CD4-positive, CD25-positive, alpha-beta regulatory T cell (primary cell): ENCODE measurements at places on chromosomes 6 and 20.
A peak's percentile ranks its signal among the peaks of the same experiment; 100 is the strongest.

DNA sequence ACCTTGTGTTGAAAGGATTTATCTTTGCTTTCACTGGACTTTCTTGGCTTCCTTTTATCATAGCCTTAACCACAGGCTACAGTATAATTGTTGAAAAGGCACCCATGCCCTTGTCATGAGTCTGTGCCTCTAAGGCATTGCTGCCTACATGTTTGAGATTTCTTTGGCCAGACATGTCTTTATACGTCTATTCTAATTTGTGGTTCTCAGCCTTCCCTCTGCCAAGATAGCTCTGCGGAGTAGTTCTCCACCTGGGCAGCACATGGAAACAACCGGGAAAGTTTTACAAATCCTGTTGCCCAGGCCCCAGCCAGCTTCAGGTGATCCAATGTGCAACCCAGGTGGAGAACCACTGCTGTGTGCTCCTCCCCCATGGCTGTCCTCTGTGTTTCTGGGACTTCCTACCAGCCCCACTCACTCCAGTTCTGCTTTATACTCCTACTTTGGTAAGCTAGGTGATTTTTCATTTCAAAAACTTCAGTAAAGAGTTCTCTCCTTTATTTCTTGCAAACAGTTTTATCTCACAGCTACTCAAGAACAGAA is 159.6 kb upstream of the MYLIP start:
- DNase-seq, result no peak

GRCh38 chr6:110688661-110689268 is 126.5 kb downstream of the CDK19 start:
- DNase-seq, result no peak

- DNase-seq, result no peak
Measured at GRCh38 chr6:127176146-127176545, 57.7 kb downstream of the RSPO3 start.

GRCh38 chr6:54467384-54467783 is 159.1 kb downstream of the TINAG start:
- DNase-seq, result no peak

DNA sequence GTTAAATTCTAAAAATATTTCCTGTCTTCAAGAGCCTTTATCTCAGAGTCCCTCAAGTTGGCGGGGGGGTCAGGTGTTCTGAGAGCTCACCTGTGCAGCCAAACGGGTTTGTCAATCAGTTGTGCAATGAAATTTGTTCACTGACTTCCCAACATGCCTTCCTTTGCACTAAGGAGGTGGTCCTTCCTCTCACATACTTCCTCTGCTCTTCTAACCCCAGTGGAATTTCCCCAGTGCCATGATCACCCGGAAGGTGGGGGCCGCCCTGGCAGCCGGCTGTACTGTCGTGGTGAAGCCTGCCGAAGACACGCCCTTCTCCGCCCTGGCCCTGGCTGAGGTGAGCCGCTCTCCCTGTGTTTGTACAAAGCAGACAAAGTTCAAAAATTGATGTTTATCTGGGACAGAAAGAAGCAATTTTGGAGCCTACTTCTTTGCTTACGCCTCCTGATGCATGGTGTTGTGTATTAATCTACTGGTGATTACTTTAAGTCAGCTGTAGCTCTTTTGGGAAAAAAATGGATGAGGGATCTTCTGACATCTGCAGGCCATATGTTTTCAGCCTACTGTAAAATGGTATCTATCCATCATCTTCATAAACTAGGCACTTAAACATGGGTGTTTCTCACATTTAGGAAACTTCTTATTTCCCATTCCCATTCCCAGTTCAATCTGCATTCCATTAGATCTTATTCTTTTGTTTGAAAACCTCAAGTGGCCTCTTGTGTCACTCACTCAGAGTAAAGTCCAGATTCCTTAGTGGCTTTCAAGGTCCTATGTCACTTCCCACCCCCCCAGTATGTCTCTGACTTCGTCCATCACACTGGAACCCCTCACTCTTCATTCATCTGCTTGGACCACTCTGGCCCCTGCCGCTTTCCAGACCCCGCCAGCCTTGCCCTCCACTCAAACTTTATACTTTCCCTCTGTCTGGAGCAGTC is 10.1 kb downstream of the ALDH5A1 start:
- DNase-seq, result no peak

DNA sequence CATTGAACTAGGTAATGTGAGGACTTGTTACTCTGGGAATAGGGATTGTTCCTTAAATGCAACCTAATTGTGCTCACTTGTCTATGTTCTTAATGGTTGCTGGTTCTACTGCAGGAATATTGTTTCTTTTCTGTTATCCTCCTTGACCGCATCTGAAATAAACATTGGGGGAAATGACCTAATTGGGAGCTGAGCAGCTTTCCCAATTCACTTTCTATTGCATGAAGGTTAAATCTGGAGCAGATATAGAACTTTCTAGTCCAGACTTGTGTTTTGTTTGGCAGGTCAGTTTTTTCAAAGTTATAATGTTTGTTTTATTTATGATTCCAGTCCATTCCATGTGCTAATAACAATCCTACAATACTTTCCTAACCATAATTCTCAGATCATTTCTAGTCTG is 981.0 kb upstream of the CITED2 start:
- no peak for DNase-seq

DNA sequence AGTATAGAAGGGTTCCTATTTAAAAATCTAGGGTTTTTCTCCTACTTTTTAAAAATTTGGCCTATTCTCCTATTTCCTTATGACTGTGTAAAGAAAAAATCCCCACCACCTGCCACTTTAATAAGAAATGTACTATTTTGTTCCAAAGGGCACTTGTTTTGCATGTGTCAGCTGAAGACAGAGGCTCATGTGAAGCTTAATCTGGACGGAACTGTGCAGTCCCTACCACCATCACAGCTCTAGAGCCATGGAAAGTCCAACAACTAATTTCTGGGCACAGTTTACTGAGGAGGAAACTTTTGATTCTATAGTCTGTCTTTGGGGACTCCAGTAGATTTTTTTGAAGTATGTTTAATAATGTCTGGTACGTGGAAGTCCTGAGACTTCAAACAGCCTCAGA is 60.0 kb upstream of the AHI1 start:
- DNase-seq, result no peak

GRCh38 chr6:8131265-8131897 is 29.0 kb upstream of the EEF1E1 start:
- DNase-seq, result peak; percentile 39

- no peak for DNase-seq
Measured at GRCh38 chr6:12927746-12928145, 211.2 kb downstream of the PHACTR1 start.

DNA sequence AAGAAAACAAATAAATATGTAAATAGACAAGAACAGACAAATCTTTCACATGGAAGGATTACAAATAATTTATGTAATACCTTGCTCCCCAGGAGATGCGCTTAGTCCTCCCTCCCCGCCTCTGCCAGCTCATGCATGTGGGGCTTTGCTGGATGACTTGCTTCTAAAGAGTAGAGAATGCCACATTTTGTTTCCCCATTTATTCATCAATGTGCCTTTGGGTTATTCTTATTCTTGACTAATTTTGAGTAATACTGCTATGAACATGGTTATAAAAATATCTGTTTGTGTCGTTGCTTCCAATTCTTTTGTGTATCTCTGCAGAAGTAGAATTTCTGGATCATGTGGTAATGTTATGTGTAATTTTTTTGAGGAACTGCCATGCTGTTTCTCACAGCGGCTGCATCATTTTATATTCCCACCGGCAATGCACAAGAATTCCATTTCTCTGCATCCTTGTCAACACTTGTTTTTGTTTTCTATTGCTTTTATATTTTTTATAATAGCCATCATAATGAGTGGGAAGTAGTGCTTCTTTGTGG is 23.8 kb upstream of the DUSP22 start:
- DNase-seq, result no peak

GRCh38 chr20:55200317-55200716 is 724.9 kb downstream of the DOK5 start:
- no peak for DNase-seq

DNA sequence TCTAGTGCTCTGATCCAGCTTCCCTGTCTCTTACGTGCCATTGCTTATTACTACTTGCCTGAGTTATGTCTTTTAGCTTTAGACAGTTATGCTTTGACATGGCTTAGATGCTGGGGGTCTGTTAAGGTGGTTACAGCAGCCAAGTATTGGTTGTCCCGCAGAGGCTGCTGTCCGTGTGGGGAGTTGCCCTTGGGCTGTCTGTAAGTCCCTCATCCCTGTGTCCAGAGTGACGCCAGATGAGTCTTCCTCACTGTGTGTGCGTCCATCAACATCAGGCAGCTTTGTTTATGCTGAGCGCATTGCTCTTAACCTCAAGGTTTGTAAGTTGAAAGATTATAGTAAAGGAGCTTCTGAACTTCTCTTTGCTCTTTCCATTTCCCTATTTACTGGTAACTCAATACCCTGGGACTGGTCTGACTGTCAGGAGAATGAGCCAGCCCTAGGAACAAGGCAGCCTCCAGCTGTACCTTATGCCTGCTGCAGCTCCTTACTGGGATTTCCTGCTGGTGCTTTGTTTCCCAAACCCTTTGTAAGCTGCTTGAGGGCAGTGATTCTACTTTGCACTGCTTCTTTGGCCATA is 7.2 kb downstream of the FAM120B start:
- DNase-seq, result no peak

- DNase-seq, result peak; percentile 17
Measured at GRCh38 chr6:149233056-149233715, 84.3 kb upstream of the TAB2 start.

GRCh38 chr6:8027965-8028651 is 36.1 kb downstream of the BLOC1S5 start:
- DNase-seq, result no peak

DNA sequence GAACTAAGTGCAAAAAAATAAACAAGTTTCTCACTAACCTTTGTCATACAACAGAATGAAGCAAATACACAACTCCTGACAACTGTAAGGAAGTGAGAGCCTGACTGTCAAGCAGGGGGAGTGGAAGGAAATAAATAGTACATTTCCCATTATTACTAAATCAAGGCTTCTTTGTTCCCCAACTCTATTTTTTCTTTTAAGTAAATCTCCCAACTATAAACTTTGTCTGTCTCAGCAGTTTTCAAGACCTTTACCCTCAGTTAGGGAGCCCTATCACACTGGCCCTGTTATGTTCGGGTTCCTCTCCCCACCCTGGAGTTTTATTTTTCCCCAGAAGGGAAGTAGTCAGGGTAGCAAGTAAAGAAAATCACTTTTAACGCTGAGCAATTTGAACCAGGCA is 24.1 kb upstream of the IPCEF1 start:
- no peak for DNase-seq

DNA sequence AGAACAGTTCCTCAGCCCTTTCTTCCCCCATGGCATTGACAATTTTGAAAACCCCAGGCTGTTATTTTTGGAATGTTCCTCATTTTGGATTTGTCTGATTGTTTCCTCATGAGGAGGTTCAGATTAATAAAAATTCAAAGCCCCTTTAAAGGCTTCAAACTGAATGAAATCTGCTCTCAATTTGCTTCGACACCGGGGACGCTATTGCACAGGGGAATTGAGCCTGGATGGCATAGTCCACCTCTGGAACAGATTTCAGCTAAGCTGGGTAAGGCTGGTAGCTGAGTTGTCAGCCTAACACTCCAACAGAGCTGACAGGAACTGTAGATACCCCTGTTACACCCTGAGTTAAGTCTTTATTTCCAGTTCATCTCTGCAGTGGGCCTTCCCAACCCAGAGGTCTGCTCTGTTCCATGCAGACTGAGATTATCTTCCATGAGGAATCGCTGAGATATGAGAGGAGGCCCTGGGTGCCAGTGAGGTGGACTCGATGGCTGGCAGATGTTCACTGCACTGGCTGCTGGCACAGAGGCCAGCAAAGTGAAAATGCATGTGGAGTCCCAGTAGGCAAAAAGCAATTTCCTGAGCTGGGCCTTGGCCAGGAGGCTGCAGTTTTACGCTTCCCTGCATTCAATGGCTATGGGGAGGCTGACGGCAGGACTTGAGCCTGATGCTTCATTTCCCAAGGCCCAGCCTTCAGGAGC is 73.3 kb upstream of the PAX1 start:
- no peak for DNase-seq

DNA sequence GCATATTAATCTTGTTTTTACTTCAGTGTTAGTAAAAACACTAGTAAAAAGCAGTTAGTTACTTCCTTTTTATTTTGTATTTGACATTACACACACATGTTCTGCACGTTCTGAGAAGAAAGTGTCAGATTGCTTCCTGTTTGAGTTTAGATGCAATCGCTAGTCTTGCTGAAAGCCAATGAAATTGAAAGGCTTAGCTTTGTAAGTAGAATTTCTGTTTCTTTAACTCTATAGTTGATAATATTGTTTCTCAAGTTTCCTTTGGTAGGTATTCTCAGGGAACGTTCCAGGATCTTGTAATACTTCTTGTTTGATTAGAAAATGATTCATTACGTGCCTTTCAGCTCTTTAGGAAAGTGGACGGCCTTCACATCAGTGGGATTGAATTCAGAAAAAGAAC is 55.0 kb downstream of the CDKAL1 start:
- no peak for DNase-seq

DNA sequence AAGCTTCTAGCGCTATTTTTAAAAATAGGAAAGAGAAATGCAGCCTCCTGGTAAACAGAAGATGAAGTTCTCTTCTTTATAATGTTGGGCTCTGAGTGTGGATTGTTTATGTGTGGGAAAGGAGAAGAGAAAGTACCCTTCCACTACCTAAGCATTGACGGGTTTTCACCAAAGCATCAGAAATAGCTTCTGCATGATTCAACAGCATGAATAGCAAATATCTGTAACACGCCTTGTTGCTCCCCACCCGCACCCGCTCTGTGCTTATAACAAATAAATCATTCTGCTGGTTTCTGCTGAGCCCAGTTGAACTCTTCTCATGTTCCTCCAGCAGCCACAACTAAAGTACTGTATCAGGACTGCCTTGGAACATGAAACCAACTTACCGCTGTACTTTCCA is 20.7 kb downstream of the TXLNB start:
- DNase-seq, result no peak

GRCh38 chr6:105484238-105485161 is 81.6 kb upstream of the PREP start:
- DNase-seq, result peak; percentile 61

DNA sequence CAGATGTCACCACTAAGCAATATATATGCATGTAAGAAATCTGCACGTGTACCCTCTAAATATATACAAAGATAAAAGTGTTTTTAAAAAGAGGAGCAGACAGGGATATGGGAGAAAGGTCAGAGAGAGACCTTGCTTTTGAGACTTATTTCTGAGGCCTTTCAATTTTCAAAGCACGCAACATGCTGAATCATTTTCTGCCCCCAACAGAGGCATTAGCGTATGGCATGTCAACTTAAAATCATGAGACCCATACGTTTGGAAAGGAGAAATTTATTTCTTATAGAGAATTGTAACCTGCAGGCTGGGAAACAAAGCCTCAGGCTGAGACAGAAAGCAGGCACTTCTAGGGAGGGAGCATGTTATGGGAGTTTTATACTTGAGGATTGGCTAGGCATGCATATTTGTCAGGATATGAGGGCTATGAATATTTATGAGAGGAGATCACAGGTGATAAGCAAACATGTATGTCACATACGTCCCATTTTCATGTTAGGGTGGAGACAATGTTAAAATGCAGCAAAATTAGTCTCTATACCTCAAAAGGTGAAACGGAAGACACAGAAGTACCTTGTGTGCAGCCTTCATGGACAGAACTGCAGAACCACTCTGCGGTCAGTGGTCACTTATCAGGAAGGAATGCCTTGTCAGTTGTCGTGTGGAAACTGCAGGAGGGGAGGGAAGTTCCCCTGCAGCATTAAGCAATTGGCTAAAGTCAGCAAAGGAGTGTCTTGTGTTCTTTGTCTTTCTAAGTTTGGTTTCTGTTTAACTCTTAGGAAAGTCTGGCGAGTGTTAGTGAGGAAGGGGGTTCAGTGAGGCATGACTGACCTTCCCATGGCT is 6.3 kb upstream of the GABRR2 start:
- DNase-seq, result no peak
